ENCODE measurements at places on chromosomes 3 and 15.

DNA sequence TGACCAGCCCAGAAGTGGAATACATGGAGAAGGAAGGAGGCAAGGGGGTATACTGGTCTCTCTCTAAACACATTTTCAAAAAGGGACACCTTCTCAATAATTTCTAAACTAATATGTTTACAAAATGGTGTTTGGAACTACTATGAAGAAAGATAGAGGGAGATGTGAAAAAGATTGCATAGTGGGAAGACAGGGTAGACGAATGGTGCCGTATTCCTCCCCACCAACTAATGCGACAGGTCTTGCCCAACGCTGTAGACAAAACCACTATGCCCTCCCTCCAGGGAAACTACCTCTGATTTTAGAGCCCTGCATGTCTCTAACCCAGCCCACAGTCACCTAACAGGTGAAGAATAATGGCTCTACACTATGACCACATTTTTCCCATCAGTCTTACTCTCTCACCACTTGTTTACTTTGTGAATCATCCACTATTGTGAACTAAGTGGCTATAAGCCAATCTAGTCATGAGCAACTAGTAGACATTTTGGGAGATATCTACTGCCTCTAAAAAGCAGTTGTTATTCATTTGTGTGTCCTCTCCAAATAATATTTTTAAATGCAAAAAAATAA, 108.2 kb upstream of the UBE2E2 start:
- DNase-seq, result no peak

DNA sequence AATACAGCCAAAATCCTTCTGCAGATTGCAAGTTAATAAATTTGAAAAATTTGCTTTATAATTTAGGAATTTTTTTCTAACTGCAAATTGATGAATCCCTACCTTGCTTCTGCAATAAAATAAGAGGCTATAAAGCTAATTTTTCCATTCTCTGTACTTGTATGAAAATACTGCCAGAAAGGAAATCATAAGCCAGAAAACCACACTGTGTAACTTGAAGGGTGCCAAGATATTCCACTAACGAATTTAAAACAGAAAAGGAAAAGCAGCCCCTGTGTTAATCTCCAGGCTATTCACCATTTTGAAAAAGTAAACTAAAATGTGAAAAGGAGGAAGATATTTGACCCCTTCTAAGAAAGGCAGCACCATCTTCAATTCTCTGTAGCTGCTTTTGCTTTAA, 557.9 kb upstream of the ZNF385D start:
- no peak for DNase-seq

DNA sequence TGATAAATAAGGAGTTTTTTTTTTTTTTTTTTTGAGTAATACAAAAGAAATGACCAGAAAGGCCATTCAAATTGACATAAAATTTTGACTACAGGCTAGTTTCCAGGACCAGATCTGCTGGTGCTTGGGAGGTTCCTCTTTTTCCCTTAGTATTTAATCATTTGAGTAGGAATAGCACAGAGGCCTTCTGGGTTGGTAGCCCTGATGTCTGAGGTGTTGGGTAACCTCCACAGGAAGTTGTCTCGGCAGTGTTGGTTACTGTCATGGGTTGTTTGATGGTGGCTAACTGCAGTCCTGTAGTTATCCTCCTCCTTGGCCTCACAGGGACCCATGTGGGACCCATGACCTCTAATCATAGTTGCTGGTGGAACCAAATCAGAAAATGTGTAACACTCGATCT, 91.1 kb downstream of the USP13 start:
- DNase-seq, result no peak

- DNase-seq, result no peak
Measured at GRCh38 chr3:88141458-88142083, 8.2 kb upstream of the C3orf38 start.

DNA sequence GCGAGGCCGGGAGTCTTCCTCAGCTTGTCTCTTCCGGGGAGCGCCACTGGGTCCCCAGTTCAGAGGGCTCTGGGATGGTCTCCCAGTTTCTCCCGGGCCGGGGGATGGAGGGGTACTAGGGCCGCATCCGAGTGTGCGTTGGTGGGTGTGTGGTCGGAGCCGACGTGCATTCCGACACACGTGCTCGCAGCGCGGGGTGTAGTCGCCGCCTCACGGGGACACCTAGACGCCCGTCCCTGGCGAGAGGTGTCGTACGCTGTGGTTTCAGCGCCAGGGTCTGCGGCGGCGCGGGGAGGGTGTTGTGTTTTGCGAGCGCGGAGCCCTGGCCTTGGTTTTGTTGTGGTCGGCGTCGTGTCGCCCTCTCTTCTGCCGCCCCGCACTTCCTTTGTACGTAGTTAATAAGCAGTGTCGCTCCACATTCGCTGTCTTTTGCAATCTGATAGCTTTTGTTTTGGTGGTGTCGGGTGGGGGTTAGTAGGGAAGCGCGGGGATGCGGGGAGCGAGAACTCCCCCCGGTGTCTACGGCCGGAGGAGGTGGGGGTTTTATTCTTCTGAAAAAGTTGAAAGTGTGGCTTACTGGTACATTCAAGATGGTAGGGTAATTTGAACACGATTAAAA, 2.2 kb downstream of the IGF1R start:
- DNase-seq, result no peak

DNA sequence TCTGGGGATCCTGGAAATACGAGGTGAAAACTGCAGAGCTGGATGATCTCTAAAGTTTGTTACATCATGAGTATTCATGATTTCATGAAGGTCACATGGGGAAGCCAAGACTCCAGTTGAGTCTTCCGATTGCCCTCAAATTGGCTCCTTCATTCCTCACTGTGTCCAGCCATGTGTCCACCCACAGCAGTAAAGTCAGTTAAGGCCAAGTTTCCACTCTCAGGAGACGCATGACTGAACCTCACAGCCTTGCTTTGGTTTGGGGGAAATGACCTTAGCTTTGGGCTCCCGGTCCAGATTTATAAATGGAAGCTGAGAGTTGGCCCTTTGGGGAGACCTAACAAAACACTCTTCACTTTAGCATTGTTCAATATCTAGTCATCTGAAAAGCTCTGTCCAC, 289.7 kb upstream of the MCTP2 start:
- DNase-seq, result no peak

All from stimulated activated CD4-positive, alpha-beta T cell treated with anti-CD3 and anti-CD28 coated beads, Interleukin-15, amount 100 ng/mL, for 48 hours (primary cell).